ENCODE measurements at places on chromosomes 6 and 20. TPM values are rescaled to one million over a fixed set of nuclear protein-coding genes. Genes with fewer than 3 reads are reported as not detected.

The ELOVL2 gene
- total RNA-seq, result not detected

The CLPSL1 gene
- not detected for total RNA-seq

The ALDH8A1 gene
- 2.2 TPM for total RNA-seq

The DOK5 gene
- total RNA-seq, result not detected

The HS3ST5 gene
- total RNA-seq, result not detected

The TSBP1 gene
- not detected for total RNA-seq

The HCRTR2 gene
- not detected for total RNA-seq

The SLC4A11 gene
- 0.35 TPM for total RNA-seq

The KHDC1L gene
- not detected for total RNA-seq

The HIVEP1 gene
- 16.6 TPM for total RNA-seq

The RAET1G gene
- not detected for total RNA-seq
